Natural killer cell (primary cell): ENCODE measurements at places on chromosomes 4 and X. TPM values are rescaled to one million over a fixed set of nuclear protein-coding genes. Genes with fewer than 3 reads are reported as not detected.

Gene MAGEA6
- not detected for total RNA-seq

Gene SSX2
- not detected for total RNA-seq

GRCh38 chr4:172998527-172999469 is 169.8 kb upstream of the GALNT7 start:
- DNase-seq, result no peak

Gene NPY2R
- total RNA-seq, result not detected

Gene CXCL11
- total RNA-seq, result not detected

DNA sequence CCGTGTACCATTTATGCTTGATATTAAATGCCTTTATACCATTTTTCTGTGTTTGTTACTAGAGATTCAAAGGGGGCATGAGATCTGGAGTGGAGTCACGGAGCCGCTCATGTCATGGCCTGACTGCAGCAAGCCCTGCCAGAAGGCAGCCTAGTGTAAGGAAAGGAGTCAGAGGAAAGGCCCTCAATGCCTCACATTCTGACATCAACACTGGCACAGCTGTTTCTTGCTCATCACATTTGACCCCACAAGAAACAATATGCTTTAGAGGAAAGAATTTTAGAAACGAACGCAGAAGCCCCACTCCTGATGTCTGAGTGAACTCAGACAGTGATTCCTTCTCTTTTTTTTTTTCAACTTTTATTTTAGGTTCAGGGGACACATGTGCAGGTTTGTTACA is 322.4 kb upstream of the CPEB2 start:
- no peak for DNase-seq

- no peak for DNase-seq
These were observed 250 bp downstream of the USP9X start for GRCh38 chrX:41085512-41085877.

- DNase-seq, result no peak
These were observed 48.5 kb downstream of the APOOL start for GRCh38 chrX:85052205-85052604.

DNA sequence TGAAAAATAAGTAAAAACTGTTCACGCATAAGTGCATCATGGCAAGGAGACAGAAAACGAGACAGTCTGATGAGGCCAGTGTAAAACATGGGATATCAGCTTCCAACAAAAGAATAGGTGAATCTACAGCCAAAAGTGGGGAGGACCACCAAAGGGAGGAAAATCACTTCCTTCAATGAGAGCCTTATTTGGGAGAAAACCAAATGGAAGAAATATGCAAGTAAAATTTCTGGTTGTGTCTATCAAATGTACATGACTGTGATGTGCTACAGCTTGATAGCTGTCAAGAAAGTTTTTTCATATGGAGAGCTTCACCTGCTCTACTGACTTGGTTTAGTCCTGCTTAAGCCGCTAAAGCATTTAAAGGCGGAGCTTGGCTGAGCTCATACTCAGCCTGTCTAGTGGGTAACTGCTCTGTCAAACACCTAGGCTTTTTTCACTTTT is 66.2 kb downstream of the MAGEA1 start:
- DNase-seq, result no peak

DNA sequence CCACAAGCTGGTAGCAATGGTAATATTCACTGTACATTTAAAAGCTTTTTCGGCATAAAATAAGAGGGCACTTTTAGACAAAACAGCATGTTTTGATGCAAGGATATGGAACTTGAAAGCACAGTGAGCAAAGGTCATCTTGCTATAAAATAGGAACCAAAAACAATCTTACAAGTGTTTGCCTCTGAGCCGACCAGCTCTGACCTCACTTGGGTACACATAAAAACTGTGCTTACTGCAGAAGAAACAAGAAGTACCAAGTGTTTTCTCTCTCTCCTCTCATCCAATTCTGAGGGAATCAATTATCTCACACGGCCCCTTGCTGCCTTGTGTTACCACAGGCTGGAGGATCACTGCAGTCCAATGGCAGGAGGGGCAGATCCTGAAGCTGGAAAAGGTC is 4.8 kb upstream of the IQSEC2 start:
- DNase-seq, result no peak

DNA sequence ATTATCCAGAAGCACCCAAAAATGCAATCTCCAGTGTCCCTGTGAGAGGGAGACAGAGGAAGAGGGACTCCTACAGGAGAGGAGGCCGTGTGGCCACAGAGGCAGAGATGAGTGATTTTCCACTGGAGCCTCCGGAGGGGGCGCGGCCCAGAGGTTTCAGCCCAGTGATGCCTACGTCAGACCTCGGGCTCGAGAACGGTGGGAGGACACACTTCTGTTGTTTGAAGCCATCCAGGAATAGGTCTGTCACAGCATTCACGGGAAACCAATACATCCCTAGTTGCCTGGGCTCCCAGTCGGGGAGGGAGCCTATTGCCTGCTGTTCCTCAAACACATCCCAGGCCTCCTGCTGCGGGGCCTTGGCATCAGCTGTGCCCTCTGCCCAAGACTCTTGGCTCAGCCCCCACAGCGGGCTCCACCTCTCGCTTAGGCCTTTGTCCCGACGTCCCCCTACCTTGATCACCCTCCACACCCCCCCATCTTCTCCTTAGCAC is 39.2 kb upstream of the HMX1 start:
- DNase-seq, result no peak
